ENCODE measurements at places on chromosomes 7 and 10. TPM values are rescaled to one million over a fixed set of nuclear protein-coding genes. Genes with fewer than 3 reads are reported as not detected.
A peak's percentile ranks its signal among the peaks of the same experiment; 100 is the strongest.

DNA sequence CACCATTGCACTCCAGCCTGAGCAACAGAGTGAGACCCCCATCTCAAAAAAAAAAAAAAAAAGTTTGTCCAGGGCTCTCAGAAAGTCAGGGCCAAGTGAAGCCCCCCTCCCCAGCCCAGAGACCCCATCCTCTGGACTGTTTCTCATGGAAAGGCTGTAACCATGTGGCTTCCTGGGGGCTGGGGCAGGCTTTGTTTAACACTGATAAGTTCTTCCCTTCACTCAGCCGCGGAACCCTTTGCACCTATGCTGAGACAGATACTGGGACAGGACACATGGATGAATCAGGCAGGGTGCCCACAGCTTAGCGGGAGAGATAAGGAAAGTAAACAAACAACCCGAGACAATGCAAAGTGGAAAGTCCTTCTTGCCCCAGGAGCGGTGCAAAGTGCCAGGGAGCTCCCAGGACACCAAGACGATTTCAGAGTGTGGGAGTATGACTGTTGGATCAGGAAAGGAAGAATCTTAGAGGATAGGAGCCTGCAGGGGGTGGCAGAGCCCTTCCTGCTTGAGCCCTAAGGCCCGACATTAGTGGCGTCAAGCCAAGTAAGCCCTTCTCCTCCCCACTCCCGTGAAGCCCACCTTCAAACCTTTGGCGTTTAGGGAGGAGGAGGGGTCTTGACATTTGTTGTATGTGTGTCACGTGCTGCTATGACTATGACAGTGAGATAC, 11.6 kb downstream of the MLXIPL start:
- DNase-seq, result no peak

The NEBL gene
- total RNA-seq, result 1.2 TPM

- DNase-seq, result no peak
Observed at GRCh38 chr10:63262430-63263073, 129.4 kb downstream of the NRBF2 start.

- DNase-seq, result peak; percentile 88
Observed at GRCh38 chr7:132446666-132447278, 129.5 kb downstream of the PLXNA4 start.

- no peak for DNase-seq
Observed at GRCh38 chr7:155372782-155373358, 75.2 kb downstream of the INSIG1 start.

DNA sequence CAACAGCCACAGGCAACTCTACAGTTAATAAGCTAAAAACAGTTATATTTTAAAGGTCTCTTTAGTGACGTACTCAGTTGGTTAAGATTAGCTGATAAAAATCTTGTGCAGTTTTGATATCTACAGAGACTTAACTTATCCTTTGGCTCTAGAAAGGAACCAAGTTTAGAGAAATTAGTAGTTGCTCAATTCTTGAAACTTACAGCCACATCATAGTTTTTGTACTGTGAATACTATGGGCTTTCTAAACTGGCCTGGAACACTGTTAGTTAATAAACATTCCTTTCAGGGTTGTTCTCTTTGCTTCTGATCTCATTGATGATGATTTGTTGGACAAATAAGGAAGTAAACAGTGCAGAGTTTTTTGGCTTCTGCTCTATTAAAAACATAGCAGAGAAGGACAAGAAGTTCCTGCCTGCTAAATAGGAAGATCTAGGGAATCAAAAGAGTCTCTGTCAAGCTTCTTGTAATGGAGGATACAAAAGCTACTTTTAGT, 73.1 kb downstream of the MKLN1 start:
- DNase-seq, result peak; percentile 3

DNA sequence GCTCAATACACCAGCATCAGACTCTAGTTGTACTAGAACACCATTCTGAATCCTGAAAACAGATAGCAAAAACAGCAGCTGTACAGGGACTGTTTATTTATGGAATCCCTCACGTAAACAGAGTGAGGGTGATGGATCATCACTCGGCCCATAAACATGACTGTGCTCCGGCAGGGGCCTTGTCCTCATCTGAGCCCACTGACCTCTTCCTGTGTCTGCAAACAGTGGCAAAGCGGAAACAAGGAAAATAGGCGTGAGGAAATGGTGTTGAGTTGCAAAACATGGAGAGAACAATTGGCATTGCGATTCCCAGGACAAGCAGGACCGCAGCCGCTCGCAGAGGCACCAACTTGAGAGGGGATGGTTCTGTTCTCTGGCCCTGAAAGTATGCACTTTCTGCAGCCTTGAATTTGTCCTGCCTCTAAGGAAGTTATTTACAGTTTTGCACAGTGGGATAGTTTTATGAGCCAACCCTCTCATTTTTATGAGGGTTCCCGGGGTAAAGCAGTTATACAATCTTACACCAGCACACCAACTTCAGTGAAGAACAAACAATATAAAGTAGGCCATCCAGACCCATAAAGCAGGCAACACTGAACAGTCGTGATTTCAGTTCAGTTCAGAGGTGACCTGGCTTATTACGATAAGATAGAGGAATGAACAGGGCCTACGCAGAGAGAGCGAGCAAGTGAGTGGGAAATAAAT, 248.0 kb upstream of the FZD8 start:
- DNase-seq, result peak; percentile 84

GRCh38 chr7:118104812-118105441, 79.0 kb upstream of the LSM8 start:
- DNase-seq, result no peak

DNA sequence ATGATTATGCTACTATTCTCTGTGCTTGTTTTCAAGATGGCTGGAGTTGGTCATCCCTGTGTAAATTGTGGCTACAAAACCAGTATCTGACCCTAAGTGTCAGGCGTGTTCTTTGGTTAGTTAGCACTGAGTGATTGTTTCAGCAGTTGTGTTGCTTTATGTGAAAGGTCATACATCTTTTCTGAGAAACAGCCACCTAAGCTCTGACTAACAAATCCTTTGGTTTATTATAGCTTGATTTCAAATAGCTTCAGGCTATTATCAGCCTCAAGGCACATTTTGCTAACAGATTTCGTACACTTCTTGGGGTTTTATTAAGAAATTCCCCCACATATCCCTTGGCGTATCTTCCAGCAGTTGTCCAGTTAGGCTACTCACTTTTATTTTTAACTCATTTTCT, 4.8 kb upstream of the ADRB1 start:
- DNase-seq, result no peak

DNA sequence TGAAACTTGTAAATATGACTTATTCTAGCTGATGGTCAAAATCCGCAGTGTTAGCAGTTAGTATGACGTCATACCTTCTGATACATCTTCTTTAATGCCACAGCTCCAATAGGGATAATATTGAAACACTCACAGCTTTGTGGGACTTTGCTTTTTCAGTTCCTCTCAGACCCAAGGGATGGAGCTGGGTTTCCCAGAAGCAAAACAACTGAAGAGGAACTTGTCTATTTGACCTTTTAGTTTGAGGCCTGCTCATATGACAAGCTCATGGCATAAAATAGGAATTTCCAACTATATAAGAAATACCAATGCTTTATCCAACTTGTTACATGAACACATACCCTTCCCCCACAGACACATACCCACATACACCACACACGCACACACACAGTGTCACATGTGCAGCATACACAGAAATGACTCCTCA, 31.6 kb upstream of the C10orf67 start:
- DNase-seq, result no peak

- no peak for DNase-seq
Observed at GRCh38 chr10:97629289-97629688, 4.0 kb downstream of the MORN4 start.
